ENCODE measurements at places on chromosomes 16 and 17.

GRCh38 chr17:45894022-45894784 is at the start of gene MAPT:
Gene MAPT, plus strand, starts transcription at chr17:45894554. Its CDS starts 67,784 bp downstream, at chr17:45962338.
- peak; percentile 82 for DNase-seq

DNA sequence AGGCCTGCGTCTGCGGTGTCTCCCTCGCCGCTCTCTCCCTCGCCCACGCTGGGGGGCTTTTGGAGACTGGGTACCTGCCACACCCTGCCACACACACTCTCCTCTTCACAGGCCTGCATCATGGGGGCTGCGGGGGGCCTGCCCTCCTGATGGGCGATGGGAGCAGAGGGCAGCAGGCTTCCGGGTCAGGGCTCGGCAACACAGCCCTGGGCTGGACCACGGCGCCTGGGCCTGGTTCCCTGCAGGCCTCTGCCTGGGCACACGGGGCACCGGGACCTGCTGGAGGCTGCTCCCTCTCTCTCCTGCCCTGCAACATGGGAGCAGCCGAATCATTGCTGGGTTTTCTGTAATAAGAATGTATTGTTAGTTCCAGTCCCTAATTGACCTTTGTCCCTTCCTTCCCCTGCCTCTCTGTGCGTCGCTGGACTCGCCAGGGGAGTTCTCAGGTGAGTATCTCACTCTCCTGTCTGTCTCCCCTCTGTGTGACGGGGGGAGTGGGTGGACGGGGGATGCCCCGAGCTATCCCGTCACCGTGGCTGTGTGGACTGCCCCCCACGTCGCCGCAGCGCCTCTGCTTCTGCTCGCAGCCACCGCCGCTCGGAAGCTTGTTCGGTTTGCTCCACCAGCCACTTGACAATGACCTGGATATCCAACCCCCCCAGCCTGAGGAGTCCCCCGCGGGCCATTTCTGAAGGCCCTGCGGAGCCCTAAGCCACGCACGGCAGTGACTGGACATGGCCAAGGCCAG is 13.5 kb downstream of the NME3 start:
- DNase-seq, result no peak

DNA sequence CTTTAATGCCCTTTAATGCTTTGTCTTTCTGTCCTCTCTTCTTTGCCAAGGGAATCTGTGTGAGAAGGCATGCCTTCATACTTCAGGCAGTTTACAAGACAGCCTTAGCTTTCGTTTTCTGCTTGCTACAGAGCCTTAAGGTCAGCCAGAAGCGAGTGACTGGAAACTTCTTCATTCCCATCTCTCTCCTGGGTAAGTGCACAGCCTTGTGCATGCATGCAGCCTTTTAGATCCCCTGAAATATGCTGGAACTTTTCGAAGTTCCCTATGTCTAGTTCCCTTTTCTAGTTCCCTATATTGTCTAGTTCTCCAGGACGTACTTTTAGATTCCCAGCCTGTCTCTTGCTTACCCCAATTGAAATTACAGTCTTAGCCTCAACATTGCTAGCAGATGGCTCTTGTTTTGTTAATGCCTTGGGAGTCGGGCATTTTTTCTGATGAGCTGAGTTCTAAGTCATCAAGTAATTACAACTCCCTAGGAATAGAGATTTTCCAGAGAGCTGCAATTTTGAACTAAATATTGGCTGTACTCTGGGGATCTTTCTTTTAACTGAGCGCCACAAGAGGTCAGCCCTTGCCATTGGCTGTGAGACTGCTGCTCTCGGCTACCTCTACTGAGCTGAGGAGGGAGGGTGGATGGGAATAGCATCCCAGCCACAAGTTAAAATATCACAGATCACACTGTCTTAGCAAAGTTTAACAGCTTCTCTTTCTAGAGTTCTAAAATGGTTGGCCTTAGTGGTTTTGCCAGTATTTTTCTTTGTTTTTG is 22.7 kb upstream of the PPM1D start:
- DNase-seq, result no peak

- DNase-seq, result no peak
Measured at GRCh38 chr16:75340741-75341491, 89.5 kb upstream of the BCAR1 start.

DNA sequence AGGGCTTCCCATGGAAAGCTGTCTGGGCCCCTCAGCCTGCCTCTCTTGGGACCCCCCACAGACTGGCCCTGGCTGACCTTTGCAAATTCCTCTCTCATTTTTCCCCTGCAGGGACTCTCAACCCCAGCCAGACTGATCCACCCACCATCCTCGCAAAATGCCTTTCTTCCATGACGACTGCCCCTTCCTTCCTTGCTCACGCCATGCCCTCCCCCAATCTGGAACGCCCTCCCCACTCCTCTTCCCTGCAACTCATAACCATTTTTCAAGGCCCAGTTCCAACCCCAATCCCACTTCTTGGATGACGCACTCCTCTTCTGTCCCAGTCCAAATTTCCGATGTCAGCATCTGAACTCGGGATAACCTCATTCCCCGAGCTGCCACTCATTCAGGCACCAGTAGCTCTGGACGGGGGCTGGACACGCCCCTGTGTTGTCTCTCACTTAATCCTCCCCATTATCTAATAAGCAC is 1.3 kb upstream of the DNAI2 start:
- DNase-seq, result no peak

- peak; percentile 39 for DNase-seq
Measured at GRCh38 chr17:14299280-14300141, 1.4 kb upstream of the HS3ST3B1 start.

DNA sequence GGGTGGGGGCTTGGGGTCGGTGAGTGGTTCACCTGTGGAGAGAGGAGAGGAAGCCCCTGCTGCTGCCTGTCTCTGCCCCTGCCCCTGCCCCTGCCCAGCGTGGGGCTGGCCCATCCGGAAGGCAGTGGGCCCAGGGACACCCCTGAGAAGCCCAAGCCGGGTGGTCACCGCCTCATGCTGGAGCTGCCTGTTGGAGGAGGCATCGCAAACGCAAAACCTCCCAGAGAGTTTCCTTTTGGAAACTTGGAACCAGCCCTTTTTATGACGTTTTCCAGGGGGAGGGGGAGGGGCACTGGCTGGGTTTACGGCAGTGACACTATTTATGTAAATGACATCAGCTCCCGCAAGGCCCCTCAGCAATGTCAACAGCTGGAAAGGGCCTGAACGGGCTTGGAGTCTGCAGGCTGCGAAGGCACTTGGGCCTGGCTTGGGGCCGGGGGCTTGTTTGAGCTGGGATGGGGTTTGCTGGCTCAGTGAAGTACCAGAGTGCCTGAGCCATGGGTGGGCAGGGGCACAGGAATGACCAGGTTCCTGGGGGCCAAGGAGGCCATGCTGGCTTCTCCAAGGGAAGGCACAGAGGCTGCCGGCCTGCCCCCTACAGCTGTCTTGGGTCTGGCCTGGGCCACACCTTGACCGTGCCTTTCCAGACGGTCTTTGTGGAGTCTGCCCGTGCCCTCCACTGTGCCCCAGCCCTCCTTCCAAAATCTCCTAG is 219.5 kb downstream of the NTN1 start:
- no peak for DNase-seq

DNA sequence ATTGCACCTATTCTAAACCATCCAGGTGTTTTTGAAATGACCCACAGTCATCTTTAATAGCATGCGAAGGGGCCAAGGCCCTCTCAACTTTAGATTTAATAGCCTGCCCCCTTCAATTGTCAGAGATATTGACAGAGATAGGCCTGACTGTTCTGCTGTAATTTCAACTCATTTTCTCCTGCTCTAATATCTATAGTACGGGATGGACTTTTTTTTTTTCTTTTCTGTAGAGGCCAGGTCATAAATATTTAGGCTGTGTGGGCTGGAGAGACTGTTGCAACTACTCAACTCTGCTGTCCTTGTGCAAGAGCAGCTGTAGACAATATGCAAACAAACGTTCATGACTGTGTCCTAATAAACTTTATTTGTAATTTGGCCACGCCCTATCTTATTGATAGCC is 24.7 kb upstream of the KRT20 start:
- DNase-seq, result no peak

DNA sequence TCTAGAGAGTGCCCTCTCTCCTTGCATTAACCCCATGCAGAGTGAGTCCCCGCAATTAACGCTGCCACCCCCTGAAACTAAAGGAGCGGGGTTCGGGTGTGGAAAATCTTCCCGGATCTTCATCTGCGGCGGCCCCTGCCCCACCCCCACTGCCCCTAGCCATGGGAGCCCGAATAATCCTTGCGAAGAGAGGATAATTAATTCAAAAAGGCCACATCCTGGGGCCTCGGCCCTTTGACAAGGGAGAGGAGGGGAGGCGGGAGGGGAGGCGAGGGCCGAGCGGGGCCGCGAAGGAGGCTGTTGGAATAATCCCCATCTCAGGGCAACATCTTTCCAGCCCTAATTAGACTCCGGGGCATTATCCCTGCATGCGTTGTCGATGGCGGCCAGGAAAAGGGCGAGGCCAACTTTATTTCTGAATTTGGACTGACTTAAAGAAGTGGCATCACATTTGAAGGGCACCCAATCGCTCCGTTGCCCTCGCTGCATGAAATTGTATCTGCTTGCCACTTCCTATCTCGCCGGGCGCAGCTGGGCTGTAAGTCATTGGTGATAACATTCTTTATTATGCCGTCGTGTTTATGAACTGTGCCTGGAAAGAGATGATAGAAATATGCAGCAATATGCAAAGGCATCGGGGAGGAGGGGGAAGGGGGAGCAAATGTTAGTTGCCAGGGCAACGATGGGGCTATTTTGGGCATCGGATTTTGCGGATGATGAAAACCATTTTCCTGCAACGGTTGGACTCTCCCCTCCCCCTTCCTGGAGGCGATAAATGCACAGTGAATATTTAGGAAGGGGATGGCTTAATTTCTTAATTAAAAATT is 387.1 kb upstream of the TNRC6C start:
- peak; percentile 34 for DNase-seq

DNA sequence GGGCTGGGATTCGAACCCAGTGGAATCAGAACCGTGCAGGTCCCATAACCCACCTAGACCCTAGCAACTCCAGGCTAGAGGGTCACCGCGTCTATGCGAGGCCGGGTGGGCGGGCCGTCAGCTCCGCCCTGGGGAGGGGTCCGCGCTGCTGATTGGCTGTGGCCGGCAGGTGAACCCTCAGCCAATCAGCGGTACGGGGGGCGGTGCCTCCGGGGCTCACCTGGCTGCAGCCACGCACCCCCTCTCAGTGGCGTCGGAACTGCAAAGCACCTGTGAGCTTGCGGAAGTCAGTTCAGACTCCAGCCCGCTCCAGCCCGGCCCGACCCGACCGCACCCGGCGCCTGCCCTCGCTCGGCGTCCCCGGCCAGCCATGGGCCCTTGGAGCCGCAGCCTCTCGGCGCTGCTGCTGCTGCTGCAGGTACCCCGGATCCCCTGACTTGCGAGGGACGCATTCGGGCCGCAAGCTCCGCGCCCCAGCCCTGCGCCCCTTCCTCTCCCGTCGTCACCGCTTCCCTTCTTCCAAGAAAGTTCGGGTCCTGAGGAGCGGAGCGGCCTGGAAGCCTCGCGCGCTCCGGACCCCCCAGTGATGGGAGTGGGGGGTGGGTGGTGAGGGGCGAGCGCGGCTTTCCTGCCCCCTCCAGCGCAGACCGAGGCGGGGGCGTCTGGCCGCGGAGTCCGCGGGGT is at the start of gene CDH1:
CDH1 (plus strand) TSS at position 247 of the 684 bp plus-strand sequence; CDS start at position 371, 124 bp downstream.
- peak; percentile 37 for DNase-seq

GRCh38 chr17:12979826-12980500 is 37.9 kb downstream of the ELAC2 start:
- DNase-seq, result no peak

GRCh38 chr16:54381601-54382313 is 95.2 kb upstream of the IRX3 start:
- DNase-seq, result no peak

DNA sequence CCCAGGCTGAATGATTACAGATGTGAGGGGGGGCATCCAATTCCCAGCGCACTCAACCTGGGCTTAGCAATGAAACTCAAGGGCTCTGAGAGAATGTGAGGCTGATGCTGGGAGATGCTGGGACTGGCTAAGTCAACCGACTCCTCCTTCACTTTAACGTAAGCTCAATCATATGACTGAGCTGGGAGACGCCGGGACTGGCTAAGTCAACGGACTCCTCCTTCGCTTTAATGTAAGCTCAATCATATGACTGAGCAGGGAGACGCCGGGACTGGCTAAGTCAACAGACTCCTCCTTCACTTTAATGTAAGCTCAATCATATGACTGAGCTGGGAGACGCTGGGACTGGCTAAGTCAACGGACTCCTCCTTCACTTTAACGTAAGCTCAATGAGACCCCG is 179.4 kb downstream of the VPS53 start:
- DNase-seq, result no peak

DNA sequence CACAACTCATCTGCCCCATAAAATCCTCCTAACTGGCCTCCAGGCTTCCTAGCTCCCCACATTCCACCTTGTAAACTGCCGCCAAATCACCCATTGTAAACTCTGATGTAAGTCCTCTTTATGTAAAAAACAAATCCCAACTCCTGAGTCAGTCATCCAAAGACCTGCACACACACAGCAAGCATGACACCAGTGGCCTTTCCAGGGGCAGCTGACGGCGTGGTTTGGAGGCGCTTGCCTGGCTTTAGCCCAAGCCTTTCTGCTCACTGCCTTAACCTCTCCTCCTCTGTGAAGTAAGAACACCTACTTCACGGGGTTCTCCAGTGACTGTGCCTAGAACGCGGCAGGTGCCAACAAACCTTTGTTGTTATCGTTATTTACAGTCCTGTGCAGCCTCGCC is 14.0 kb downstream of the UBE2O start:
- no peak for DNase-seq

DNA sequence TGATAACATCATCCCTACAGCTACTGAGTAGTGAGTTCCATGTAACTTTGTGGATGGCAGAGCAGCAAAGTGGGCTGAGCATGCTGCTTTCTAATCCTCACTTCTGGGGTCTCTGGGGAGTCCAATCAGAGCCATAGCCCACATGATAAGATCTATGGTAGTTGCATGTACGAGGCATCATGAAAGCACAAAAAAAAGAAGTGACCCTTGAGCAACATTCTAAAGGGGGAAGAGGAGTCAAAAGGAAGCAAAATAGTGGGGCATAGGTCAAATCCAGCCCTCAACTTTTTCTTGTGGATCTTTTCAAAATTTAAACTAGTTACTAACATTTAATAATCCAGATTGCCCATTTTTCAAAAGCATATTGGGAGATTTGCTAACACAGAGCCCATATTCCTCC is 208.5 kb upstream of the TOX3 start:
- DNase-seq, result no peak

GRCh38 chr17:77772899-77773358 is 185.6 kb upstream of the TNRC6C start:
- DNase-seq, result no peak

DNA sequence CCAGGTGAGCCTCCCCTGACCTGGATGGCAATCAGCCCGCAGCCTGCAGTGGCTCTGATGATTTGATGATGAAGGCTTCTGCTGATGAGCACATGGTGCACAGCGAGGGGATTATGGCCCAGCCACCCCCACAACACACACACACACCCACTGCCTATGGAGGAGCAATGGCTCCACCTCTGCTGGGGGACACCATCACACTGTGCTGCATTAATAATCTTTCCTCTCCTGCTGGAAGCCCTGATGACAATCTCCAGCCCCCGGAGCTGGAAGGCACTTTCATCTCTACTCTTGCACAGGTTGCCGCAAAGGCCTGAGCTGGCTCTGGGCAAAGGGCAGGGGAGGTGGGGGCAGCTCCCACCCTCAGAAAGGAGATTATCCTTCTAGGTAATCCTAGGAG is 79.9 kb downstream of the PLXDC1 start:
- DNase-seq, result no peak
